ENCODE measurements at places on chromosomes 5 and 9.

- no peak for DNase-seq
Observed at GRCh38 chr5:71483355-71483754, 27.9 kb downstream of the BDP1 start.

- DNase-seq = no peak
Observed at GRCh38 chr5:55994495-55994997, at the start of gene IL6ST. Gene IL6ST (minus strand): TSS chr5:55994963. CDS start chr5:55976278, 18,685 bp downstream.

DNA sequence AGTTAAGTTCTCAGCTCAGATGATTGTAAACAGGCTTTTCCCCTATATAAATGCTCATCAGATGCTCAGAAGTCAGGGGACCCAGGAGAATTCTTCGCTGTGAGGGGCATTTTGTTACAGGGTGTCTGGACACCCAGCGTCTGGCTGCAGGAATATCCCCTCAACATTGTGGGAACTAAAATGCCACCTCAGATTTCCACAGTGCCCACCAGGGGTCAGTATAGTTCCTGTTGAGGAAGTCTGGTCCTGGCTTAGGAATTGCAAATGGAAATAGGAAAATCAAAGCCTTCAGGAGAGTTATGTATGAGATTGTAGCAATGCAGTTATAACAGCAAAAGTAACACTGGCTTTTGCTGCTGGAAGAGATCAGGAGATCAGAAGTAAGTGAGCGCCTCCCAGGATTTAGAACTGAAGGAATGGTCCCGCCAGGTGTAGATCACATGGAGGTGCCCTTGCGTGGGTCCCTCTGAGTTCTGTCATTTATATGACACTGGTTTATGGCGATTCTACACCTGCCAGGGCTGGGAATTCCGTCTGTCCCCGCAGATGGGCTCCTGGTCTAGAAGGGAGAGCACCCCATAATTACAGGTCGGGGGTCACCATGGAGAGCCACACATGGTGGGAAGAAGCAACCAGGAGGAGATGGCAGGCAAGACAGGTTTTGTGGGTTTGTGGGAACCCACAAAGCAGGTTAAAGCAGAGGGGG, 47.1 kb upstream of the CTSL start:
- peak; percentile 75 for DNase-seq

GRCh38 chr9:82105729-82106128, 117.2 kb downstream of the SPATA31D1 start:
- no peak for DNase-seq

- DNase-seq = no peak
Observed at GRCh38 chr9:27622693-27623340, 49.5 kb upstream of the C9orf72 start.

GRCh38 chr5:127101533-127101932, 28.2 kb upstream of the C5orf63 start:
- no peak for DNase-seq

DNA sequence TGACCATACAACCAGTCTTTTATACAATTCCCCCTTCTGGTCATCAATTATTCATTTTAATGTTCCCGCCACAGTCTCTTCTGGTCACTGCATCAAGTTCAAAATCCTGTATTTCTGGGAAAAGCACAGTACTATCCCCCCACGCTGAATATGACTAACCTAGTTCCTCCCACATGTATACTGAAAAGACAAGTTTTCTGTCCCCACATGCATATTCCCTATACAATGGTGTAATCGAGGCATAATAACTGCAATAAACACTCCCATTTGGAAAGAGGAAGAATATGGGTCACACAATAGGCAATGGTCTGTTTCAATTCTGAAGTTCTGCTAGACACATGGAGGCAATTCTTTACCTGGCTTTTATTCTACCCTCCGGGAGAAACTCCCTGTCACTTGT, 344.9 kb downstream of the EFNA5 start:
- DNase-seq = no peak

- DNase-seq = no peak
Observed at GRCh38 chr9:114954956-114955582, 24.7 kb upstream of the TNFSF8 start.

DNA sequence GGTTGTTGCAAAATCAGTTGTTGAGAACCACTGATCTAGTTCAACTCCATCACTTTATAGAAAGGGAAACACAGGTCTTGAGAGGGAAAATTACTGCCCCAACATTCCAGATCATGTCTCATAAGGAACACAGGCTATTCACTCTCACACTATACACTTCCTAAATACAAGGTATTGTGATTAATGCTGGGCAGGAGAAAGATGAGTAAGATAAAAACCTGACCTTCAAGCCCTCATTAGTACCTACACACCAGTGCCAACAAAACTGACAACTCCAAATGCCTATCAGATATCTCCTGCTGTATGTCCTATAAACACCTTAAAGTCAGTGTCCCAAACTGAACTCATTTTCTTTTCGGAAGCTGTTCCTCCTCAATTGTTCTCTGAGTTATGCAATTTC, 8.2 kb downstream of the GNE start:
- DNase-seq = no peak

DNA sequence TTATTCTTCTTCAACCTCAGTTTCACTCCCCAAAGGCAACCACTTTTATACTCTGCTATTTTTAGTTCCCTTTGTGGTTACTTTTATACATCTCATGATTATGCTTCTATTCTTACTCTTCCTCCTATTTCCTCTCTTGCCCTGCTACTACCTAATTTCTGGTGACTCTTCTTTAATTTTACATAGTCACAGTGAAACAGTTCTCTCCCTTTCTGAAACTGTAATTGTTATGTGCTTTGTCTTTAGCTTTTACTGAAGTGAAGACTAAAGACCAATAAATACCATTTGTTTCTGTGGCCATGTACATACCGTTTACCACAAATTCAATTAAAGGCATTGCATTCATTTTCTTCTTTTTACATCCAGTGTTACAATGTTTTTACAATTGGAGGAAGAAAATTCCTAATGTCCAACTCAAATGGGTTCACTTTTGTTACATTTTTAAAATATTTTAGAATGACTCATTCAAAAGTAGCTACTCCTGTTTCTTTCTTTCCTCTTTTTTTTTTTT, 410.6 kb downstream of the PSAT1 start:
- DNase-seq = no peak

- peak; percentile 64 for DNase-seq
Observed at GRCh38 chr5:173477345-173478040, 139.0 kb downstream of the BOD1 start.

DNA sequence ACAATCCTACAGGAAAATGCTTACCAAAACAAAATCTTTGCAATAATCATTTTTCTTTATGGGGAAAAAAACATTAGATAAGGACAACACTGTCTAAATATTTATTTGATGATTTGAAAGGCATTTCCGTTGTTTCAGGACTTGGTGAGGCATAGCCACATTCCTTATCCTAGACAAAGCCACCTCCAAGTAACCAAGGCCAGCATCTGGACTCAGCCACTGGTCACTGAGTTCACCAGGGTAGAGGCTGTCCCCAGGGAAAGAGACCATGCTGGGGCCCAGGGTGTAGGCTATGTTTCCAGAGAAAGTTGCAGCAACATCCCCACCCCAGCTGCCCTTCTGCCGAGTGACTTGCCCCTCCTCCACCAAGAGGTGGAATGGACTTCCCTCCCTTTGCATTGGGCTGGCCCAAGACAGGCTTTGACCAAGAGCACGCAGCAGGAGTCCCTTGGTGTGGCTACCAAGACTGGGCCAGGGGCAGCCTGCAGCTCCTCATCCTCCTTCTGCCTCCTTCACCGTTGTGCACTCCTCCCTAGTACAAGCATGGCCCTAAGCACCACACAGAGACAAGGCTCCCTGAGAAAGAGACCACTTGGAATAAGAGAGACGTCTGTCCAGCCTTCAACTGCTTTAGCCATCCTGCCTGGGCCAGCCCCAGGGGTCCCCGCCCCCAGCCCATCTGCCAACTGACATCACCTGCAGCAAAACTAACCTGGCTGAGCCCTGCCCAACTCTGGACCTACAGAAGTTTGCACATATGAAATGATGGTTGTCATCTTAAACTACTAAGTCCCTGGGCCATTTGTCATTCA, 68.1 kb upstream of the SPIN1 start:
- DNase-seq = no peak

GRCh38 chr5:109304309-109304708, 105.5 kb downstream of the PJA2 start:
- no peak for DNase-seq

GRCh38 chr9:89902450-89903140, 297.8 kb downstream of the GADD45G start:
- no peak for DNase-seq

DNA sequence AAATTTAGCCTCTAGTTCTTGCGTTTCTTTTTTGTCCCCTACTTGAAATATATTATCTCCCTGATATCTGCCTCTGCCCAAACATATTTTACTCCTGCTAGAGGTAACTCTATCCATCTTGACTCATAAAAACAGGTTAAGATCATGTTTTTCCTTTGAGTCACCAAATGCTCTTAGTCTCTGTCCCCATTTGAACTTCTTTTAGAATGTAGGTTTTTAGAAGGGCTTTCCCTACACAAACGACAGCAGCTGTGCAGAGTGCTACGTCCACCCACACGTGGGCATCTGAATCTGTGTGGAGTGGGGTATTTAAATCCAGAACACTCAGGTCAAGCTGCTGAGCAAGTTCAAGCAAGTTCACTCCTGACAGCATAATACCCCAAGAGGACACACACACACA, 2.2 kb downstream of the HSD17B3 start:
- no peak for DNase-seq

- no peak for DNase-seq
Observed at GRCh38 chr5:116068028-116068632, 16.7 kb upstream of the COMMD10 start.

DNA sequence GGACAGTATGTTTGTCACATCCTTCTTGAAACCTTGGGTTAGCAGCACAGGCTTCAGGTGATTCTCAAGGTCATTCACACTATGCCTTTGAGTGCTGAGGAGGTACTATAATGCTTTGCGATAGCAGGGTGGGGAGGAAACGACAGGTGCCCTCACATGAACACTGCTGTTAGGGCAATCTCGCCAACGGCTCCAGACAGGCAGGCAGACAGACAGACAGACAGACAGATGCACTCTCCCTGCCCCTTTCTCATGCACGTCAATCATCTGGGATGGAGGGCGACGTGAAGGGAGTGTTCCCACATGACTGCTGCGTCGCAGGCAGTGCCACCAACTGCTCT, 82.9 kb downstream of the RAPGEF1 start:
- no peak for DNase-seq

DNA sequence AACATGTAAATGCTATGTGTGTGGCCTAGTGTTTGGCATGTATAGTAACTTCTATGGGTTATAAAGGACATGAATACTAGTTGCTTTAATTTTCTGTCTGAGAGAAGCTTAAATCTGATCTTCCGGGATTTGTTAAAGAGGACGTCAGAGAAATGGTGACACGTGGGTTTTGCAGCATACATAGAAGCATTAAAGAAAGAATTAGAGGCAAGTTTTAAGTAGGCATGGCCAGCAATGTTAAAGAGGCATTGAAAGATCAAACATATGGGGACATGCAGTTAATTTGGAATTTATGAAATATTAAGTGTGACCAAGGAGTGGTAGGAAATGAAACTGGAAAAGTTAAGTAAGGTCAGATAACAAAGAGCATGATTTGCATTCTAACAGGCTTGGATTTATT, 311.4 kb upstream of the RIOK2 start:
- no peak for DNase-seq
